GM13976 (cell line): ENCODE measurements at places on chromosomes 4 and X.

- DNase-seq, result no peak
These were observed 3.9 kb downstream of the RIPPLY1 start for GRCh38 chrX:106899276-106899675.

DNA sequence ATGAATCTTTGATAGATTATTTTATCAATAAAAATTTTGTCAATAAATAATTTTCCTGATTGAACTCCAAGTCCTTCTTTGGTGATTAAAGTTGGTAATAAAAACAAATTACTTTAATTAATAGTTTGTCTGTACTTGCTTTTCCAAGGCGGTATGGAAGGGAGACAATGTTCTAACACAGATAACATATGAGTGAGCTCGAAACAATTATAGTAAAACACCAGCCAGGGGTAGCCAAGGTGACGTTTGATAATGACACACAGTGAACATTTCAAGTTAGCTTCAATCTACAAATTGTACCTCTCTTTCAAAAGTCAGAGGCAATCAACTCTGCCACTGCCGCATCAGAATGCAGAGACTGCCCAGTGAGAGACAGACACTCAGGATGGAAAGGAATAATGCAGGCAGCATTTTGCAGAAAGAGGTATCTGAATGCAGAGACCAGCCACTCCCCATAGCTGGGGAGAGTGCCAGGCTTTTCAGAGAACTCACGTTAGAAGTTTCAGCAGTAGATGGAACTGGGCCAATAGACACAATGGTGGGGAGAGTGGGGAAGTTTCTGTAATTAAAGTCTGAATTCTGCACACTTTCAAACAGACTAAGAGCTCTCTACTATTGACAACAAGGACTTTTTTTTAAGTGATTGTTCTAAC is 18.1 kb upstream of the ATOH1 start:
- DNase-seq, result no peak

DNA sequence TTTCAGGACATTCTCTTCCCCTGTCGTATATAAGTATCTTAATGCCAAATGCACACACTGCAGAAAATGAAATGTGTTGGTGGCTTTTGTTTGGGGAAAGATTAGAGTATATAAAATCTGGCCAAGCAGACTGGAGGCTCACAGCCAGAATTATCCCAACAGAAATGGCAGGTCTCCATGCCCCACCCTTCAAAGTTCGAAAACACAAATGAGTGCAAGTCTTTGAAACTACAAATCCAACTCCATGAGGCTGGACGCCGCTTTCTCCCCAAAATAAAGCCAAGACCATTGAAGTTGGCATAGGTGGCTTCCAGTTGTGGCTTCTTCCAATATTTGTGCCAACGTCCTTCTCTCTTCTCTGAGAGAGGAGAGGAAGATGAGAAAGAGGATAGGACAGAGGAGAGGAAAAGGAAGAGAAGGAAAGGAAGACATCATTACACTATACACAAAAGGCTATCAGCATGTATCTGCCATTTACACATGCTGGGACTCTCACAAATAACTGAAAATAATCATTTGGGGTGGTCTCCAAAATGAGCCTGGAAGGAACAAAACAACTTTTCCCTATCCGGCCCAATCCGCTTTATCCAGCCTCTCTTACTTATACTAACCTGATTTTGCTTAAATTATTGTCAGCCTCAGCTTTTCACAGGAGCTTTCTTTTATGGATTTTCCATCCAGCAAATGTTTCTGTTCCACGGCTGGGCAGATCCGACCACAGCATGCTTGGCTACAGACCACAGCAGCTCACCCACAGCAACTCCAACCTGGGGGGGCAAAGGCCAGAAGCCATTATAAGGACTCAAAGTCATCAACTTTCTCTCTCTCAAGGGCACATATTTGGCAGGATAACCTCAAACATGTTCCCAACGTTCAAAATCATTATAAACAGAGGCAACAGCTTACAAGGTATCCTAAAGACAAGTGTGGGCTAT is 71.7 kb downstream of the APBB2 start:
- no peak for DNase-seq

- no peak for DNase-seq
These were observed 92.8 kb upstream of the BMP2K start for GRCh38 chr4:78683352-78683751.

DNA sequence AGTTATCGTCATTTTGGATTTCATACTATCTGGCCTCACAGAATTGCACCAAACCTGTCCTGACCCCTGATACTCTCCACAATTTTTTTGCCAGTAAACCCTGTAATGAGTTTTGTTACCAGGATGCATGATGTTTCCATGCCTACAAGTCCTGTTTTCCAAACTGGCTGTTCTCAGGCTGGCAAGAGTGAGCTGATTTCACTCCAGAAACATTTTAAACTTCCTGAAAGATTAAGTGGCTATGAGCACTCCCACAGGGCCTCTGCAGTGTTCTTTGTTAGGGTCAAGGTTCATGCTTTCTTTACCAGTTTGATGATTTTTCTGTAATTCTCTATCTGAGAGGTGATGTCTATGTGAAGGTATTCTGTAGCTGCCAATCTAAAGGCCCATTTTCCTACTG is 31.7 kb upstream of the PDLIM3 start:
- DNase-seq, result no peak

DNA sequence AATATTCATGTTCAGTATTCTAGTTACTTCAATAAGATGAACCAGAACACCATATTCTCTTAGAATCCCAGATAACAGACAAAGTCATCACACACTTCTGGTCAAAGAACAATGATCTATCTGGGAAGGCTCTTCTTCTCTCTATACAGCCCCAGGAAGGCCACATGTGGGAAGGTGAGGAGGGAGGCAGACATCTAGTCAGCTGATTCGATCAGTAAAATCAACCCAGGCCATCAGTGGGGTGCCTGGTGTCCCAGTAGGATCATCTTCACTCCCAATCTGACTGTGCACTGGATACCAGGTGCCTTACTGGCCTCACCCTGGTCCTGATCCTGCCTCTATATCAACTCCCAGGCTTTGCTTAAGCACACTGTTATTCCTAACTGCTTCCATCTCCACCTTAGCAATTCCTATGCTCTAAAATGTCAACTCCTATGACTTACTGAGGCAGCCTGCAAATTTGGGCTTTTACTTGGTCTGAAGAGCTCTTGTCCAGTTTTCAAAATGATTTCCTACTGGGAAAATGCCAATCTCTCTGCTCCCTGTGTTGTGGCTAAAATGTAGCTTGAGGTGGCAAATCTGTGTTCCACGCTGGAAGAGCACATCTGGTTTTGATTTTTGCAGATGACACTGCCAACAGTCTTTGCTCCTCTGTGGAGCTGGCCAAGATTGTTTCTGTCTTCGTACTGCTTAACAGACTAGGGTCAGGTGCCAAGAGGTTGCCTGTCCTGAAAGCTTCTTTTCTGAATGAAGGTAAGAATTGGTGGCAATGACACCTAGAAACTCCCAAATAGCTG is 128.7 kb downstream of the MGST2 start:
- DNase-seq, result no peak

DNA sequence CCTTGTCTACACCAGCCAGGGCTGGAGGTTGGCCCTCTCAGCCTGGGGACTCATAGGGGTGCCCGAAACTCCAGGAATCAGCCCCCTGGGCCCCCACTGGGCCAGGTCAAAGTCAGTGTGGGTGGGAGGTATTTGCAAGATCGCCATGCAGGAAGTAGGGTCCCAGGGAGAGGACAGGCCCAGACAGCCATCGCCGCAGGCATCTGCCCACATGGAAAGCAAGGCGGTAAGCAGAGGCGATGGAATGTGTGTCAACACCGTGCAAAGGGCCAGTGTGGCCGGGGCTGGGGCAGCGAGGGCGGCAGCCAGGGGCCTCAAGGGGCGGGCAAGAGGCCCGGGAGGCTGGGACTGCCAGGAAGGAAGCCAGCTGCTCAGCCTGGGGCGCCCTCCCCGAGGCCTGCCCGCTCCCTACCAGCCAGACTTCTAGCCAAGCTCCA is 19.3 kb upstream of the DUSP9 start:
- DNase-seq, result no peak
